Activated CD8-positive, alpha-beta T cell treated with anti-CD3 and anti-CD28 coated beads, Interleukin-2, amount 10 ng/mL, durations not matched to agents 7 days and 5 days (primary cell): ENCODE measurements at places on chromosomes 6 and 20. TPM values are rescaled to one million over a fixed set of nuclear protein-coding genes. Genes with fewer than 3 reads are reported as not detected.
A peak's percentile ranks its signal among the peaks of the same experiment; 100 is the strongest.

- no peaks in the 10 kb centered on the region for H3K36me3 ChIP-seq
- peaks cover 29% of the 10 kb centered on the region for H3K4me1 ChIP-seq
- H3K27me3 ChIP-seq: peaks cover 11% of the 10 kb centered on the region
- no peak overlapping the region for H3K27ac ChIP-seq
- DNase-seq: no peak
- no peak overlapping the region for H3K4me3 ChIP-seq
Measured at GRCh38 chr20:33441142-33441955, 2.2 kb downstream of the SNTA1 start.

Gene SLC22A2
- not detected for total RNA-seq

Gene TMEM151B
- total RNA-seq: not detected

GRCh38 chr6:108665495-108666196 is 104.9 kb downstream of the FOXO3 start:
- no peak overlapping the region for H3K27ac ChIP-seq
- no peaks in the 10 kb centered on the region for H3K27me3 ChIP-seq
- peaks cover 15% of the 10 kb centered on the region for H3K36me3 ChIP-seq

DNA sequence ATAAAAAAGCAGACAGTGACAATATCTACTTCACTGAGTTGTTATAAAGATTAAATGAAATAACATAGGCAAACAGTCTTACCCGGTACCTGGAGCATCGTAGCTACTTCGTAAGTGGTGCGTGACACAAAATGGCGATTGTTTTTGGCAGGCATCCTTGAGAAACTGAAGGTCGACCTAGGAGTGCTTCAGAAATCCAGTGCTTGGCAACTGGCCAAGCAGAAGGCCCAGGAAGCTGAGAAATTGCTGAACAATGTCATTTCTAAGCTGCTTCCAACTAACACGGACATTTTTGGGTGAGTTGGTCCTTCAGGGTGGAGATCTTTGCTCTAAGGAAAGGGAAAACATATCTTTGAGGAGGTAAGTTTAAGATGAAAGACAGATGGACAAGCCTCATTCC is 4.8 kb downstream of the BPIFA2 start:
- DNase-seq: no peak
- no peaks in the 10 kb centered on the region for H3K4me1 ChIP-seq
- no peaks in the 10 kb centered on the region for H3K36me3 ChIP-seq

Gene PPP1R16B
- total RNA-seq: 63.4 TPM

- no peak overlapping the region for H3K27ac ChIP-seq
- H3K27me3 ChIP-seq: no peaks in the 10 kb centered on the region
- no peaks in the 10 kb centered on the region for H3K4me1 ChIP-seq
- H3K36me3 ChIP-seq: peaks cover 3% of the 10 kb centered on the region
- DNase-seq: no peak
Measured at GRCh38 chr6:14816116-14816859, 429.6 kb upstream of the JARID2 start.

GRCh38 chr20:9339708-9340107 is 174.7 kb upstream of the LAMP5 start:
- no peak overlapping the region for H3K4me3 ChIP-seq
- H3K4me1 ChIP-seq: no peaks in the 10 kb centered on the region
- H3K36me3 ChIP-seq: no peaks in the 10 kb centered on the region
- H3K27me3 ChIP-seq: no peaks in the 10 kb centered on the region
- no peak overlapping the region for H3K27ac ChIP-seq

Gene OPRL1
- 2.0 TPM for total RNA-seq

Gene RPP21
- total RNA-seq: 37.9 TPM

GRCh38 chr6:138393871-138394783 is 9.9 kb upstream of the HEBP2 start:
- peaks cover 5% of the 10 kb centered on the region for H3K4me1 ChIP-seq
- no peak overlapping the region for H3K27ac ChIP-seq
- H3K27me3 ChIP-seq: peaks cover 10% of the 10 kb centered on the region
- DNase-seq: no peak
- H3K4me3 ChIP-seq: no peak overlapping the region

DNA sequence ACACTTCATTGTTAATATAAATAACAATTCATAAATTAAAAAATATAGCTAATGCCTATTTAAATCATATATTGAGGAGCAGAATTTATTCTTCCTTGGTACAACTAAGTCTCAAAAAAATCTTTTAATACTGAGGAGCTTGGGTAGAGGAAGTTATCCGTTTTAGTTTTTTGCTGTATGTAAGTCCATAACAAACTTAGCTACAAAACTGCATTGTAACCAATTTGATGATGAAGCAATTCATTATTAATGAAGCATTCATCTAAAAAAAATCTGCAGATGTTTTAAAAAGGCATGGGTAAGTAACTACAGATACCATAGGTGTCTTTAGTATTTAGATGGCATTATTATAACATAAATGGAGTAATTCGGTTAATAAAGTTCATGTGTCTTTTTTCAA is 1.3 kb downstream of the KHDRBS2 start:
- H3K27ac ChIP-seq: no peak overlapping the region
- no peaks in the 10 kb centered on the region for H3K4me1 ChIP-seq
- DNase-seq: no peak
- H3K36me3 ChIP-seq: no peaks in the 10 kb centered on the region
- H3K27me3 ChIP-seq: peaks cover 14% of the 10 kb centered on the region

GRCh38 chr6:17395112-17395511 is 1.7 kb downstream of the CAP2 start:
- no peak overlapping the region for H3K4me3 ChIP-seq
- H3K4me1 ChIP-seq: peaks cover 2% of the 10 kb centered on the region
- no peak overlapping the region for H3K27ac ChIP-seq

- no peak overlapping the region for H3K27ac ChIP-seq
- H3K4me3 ChIP-seq: no peak overlapping the region
- H3K36me3 ChIP-seq: peaks cover 27% of the 10 kb centered on the region
- peaks cover 35% of the 10 kb centered on the region for H3K4me1 ChIP-seq
Measured at GRCh38 chr6:16723826-16724225, 37.4 kb downstream of the ATXN1 start.

- H3K27ac ChIP-seq: no peak overlapping the region
- peaks cover 48% of the 10 kb centered on the region for H3K27me3 ChIP-seq
- DNase-seq: peak; percentile 88
- H3K4me3 ChIP-seq: peak overlapping the region; percentile 1
Measured at GRCh38 chr6:6547110-6547879, 41.2 kb upstream of the LY86 start.

DNA sequence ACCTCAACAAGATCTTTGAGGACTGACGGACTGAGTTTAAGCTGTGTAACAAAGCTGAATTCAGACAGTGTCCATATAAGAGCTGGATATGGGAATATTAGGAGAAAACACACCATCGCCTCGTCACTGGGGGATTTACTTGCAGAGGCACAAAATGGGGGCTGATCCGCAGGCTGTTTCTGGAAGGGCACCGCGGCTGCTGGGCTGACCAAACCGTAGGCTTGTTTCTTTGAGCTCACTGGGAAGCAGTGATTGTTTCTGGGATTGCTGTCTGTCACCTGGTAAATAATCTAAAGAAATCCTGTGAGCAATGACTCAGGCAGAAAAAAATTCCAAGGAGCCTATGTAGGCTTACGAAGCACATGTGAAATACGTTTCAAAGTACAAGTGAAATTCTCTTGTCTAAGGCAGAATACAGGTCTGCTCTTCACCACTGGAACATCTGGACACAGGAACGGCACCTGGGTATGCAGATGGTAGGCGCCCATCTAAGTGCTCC is 63.9 kb upstream of the MPC1 start:
- peaks cover 4% of the 10 kb centered on the region for H3K27me3 ChIP-seq
- H3K4me3 ChIP-seq: no peak overlapping the region
- no peaks in the 10 kb centered on the region for H3K36me3 ChIP-seq
- H3K4me1 ChIP-seq: no peaks in the 10 kb centered on the region
- no peak overlapping the region for H3K27ac ChIP-seq

DNA sequence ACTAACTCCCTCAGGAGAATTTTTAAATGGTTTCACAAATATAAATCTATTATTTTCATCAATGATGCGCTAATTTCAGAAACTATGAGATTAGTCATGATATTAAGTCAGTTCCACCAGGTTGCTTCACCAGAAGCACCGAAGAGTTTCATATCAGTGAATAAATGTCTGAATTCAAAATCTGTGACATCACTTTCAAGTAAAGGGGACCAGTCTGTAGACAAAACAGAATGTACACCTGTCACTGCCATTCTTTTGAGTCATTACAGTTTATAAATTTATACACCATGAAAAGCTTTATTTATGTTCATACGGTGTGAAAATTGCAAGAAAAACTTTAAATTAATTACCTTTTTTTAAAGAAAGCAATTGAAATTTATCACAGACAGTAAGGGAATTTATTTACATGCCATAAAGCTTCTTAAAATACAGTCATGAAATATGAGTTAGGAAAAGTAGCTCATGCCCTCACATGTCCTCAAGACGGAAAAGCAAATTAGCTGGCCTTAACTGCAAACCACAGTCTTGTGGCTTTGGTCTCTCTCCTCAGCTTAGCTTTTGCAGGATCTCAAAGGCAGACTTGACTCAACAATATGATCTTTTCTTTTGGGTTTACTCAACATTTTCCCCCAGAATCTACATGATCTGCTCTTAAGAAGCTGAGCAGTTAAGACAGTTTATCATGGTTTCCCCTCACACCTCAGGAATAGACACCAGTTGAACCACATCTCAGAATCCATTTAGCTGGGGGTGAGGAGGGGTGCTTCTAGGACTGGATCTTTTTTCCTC is 177.7 kb upstream of the MCHR2 start:
- H3K27ac ChIP-seq: no peak overlapping the region
- H3K27me3 ChIP-seq: peaks cover 2% of the 10 kb centered on the region
- DNase-seq: no peak
- no peak overlapping the region for H3K4me3 ChIP-seq
- H3K36me3 ChIP-seq: no peaks in the 10 kb centered on the region

Gene RPL10A
- 1,398 TPM for total RNA-seq

DNA sequence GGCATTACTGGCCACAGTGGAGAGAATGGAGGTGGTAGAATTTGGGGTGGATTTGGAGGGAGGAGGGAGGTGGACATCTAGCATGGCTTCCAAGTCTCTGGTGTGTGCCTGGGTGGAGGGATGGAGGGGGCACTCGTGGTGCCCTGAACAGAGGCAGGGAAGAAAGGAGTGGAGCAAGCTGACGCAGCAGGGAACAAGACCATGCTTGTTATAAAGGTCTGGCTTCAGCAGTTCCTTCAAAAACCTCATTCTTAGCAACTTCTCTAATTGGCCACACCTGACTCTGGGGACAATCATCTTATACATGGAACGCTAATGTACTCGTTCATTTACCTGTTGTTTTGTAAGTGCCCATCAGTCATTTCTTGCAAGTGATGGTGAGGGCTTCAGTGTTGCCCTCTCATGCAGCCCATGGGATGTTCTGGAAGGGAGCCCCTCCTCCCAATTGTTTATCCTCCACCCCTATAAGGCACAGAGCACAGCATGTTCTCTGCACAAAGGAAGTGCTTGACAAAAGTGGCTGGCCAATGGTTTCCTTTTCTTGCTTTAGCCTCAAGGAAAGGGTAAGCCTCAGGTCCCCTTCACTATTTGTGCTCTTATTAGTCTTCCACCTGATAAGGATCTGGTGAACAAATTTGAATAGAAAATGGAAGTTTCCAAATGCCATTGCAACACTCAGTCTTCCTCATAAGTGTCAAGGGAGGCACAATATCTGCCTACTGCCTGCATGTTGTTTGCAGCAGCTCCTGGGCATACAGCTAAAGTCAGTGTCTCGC is 39.3 kb downstream of the GFOD1 start:
- H3K36me3 ChIP-seq: peaks cover 24% of the 10 kb centered on the region
- H3K4me3 ChIP-seq: peak overlapping the region; percentile 2
- no peak for DNase-seq
- H3K27me3 ChIP-seq: no peaks in the 10 kb centered on the region
- peaks cover 46% of the 10 kb centered on the region for H3K4me1 ChIP-seq
- peak overlapping the region; percentile 74 for H3K27ac ChIP-seq

DNA sequence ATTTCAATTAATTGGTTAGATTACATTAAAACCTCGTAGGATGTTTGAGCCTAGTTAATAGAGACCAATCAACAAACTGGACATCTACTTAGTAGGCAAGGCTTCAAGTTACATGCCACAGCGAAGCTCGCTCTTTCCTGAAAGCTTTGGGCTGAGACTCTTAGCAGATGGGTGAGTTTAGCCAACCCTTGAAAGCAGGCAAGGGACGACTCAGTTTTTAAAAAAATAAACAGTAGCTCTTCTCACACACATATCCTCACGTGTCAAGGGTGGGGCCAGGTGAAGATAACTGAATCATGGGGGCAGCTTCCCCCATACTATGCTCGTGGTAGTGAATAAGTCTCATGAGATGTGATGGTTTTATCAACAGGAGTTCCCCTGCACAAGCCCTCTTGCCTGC is 775 bp downstream of the MTFR2 start:
- peaks cover 54% of the 10 kb centered on the region for H3K36me3 ChIP-seq
- peaks cover 45% of the 10 kb centered on the region for H3K4me1 ChIP-seq
- DNase-seq: peak; percentile 29
- peak overlapping the region; percentile 92 for H3K4me3 ChIP-seq

GRCh38 chr6:88683734-88684133 is 279.7 kb downstream of the RNGTT start:
- no peak for DNase-seq
- H3K36me3 ChIP-seq: peaks cover 12% of the 10 kb centered on the region
- no peak overlapping the region for H3K27ac ChIP-seq
- H3K4me3 ChIP-seq: no peak overlapping the region

DNA sequence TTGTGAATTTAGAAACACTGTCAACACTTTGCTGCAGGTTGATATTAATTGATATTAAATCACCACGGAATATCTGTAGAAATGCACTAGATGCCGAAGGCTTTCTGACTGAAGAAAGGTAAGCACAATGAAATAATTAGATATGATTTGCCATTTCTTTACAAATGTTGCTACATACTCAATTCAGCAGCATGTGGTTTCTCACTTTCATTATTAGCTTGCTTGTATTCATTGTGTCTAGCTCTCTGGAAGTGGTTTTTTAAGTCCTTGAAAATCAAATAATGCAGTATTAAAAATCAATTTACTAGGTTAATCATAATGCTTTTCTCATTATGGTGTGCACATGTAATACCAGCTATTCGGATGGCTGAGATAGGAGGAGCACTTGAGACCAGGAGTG is 231.3 kb upstream of the MARCKS start:
- peaks cover 2% of the 10 kb centered on the region for H3K4me1 ChIP-seq
- H3K36me3 ChIP-seq: no peaks in the 10 kb centered on the region
- H3K27me3 ChIP-seq: peaks cover under 1% of the 10 kb centered on the region
- H3K4me3 ChIP-seq: no peak overlapping the region

Gene SGK2
- total RNA-seq: not detected
